ENCODE measurements at places on chromosomes 6 and 20. TPM values are rescaled to one million over a fixed set of nuclear protein-coding genes. Genes with fewer than 3 reads are reported as not detected.

Gene LHFPL5
- total RNA-seq, result not detected

Gene WFDC11
- not detected for total RNA-seq

Gene COL11A2
- 0.66 TPM for total RNA-seq

Gene TFAP2C
- 1.1 TPM for total RNA-seq

Gene CALHM5
- total RNA-seq, result 2.5 TPM

Gene PREP
- total RNA-seq, result 24.3 TPM

Gene STXBP5
- 21.3 TPM for total RNA-seq

Gene RBM24
- total RNA-seq, result 4.1 TPM

Gene NKAIN4
- total RNA-seq, result not detected

Gene TFAP2B
- not detected for total RNA-seq

Gene SLC17A1
- total RNA-seq, result not detected

Gene TP53INP2
- total RNA-seq, result 6.7 TPM

Gene POM121L2
- total RNA-seq, result not detected

Gene CDSN
- not detected for total RNA-seq

Gene FAM209B
- total RNA-seq, result not detected

Gene AIF1
- 50.5 TPM for total RNA-seq

Gene FAM209A
- not detected for total RNA-seq

Gene TAF4
- 10.5 TPM for total RNA-seq

Gene HSPA1L
- total RNA-seq, result 2.9 TPM
